Motor neuron (in vitro differentiated cells): ENCODE measurements at places on chromosomes 6 and 20. TPM values are rescaled to one million over a fixed set of nuclear protein-coding genes. Genes with fewer than 3 reads are reported as not detected.

SF3B5 gene
- 201 and 208 TPM in 2 replicates for total RNA-seq

CNKSR3 gene
- 2.8 and 3.2 TPM in 2 replicates for total RNA-seq

CFAP61 gene
- 1.3 and 1.4 TPM in 2 replicates for total RNA-seq

PSORS1C2 gene
- total RNA-seq, result 0.73 TPM in 1 of 2 replicates, not detected in the other

MYLK2 gene
- 0.31 TPM in 1 of 2 replicates, not detected in the other for total RNA-seq

CENPQ gene
- 4.4 and 4.8 TPM in 2 replicates for total RNA-seq

YWHAB gene
- total RNA-seq, result 121 and 122 TPM in 2 replicates

MRAP2 gene
- total RNA-seq, result 0.23 and 0.63 TPM in 2 replicates
